ENCODE measurements at places on chromosomes 4 and X.

DNA sequence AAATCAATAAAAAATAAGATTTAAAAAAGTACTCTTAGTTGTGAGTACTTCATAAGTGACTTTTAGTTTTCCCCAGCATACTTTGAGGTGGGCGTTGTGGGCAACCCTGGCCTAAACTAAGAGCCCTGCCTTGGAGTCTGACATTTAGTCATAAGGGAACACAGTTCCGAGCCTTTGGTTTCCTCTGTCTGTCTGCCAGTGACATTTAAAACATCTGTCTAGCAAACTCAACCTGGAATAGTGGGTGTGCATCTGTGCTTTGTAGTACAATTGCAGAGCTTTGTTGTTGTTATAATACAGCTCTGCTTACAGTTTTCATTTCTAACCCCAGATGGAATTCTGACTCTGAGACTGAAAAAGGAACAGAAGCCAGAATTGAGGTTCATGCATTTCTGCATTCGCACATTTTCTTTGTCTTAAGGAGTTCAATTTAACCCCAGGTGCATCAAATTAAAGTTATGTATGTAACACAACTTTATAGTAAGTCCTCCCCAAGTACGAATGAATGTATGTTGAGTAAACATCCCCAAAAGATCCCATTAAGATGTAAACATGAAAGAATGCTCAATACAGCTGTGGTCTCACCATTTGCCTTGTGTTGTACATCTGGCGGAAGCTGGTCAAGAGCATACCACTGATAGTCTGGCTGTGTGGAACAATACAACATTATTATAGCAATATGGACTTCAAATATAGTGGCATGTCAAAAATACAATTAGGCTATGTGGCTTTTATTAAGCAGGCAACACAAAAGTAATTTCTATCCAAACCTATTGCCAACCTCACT lies 25.9 kb downstream of the TNIP3 start:
- DNase-seq = peak; percentile 67
- H3K4me3 ChIP-seq = no peak overlapping the region
- peaks cover 25% of the 10 kb centered on the region for H3K36me3 ChIP-seq
- H3K4me1 ChIP-seq = peaks cover 37% of the 10 kb centered on the region
- H3K27ac ChIP-seq = peak overlapping the region; percentile 53

GRCh38 chr4:38605753-38606586 lies 58.0 kb upstream of the KLF3 start:
- no peak for DNase-seq
- H3K4me1 ChIP-seq = peaks cover 26% of the 10 kb centered on the region
- H3K27ac ChIP-seq = no peak overlapping the region
- no peaks in the 10 kb centered on the region for H3K27me3 ChIP-seq
- no peaks in the 10 kb centered on the region for H3K36me3 ChIP-seq
- no peak overlapping the region for H3K4me3 ChIP-seq

DNA sequence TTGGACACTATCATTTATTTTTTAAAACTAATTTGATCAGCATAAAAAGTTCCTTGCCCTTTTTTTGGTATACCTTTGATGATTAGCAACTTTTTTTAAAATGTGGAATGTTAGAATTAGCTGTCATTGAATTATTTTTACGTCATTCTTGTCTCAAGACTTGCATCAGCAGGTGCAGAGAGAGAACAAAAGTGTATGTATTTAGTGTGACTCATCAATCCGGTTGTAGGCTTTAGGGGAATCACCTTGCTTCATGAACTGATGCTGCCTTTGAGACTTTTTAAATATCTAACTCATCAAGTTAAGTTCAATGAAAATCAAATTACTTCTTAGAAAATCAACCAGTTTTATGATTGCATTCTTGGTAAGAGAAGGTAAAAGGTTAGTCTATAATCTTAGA lies 125.1 kb downstream of the ARX start:
- no peak for DNase-seq
- no peaks in the 10 kb centered on the region for H3K27me3 ChIP-seq
- H3K27ac ChIP-seq = no peak overlapping the region
- peaks cover 38% of the 10 kb centered on the region for H3K36me3 ChIP-seq

DNA sequence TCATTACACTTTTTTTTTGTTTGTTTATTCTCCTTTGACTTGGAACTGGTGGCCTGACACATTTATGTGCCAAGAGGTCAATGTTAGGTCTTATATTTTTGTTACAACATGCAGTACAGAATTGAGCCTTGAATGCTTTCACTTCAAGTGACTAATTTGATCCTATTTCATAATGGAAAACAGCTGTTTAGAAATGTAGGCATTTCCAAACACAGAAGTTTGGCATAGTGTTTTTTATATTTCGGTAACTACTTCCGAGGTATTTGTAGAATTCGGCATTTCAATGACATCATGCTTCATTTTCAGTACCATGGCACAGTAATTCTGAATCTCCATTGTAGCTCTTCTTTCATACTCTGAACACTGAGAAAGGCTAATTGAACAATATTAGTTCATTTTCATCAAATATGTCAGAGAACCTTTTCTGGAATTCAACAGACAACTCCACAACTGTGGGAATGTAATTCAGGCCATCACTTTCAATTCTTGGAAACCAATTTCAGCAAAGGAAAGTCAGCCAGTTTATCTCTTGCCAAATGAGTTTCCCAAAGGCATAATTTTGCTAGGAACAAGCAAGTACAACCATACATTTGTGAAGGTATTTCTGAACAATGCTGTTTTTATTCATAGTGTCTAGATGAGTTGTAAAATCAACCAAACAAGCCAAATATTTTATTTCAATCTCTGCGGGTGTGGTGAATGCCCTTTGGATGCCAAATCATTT lies 11.4 kb downstream of the FAM120C start:
- DNase-seq = no peak
- H3K4me1 ChIP-seq = peaks cover 4% of the 10 kb centered on the region
- no peaks in the 10 kb centered on the region for H3K27me3 ChIP-seq
- H3K36me3 ChIP-seq = peaks cover 14% of the 10 kb centered on the region
- no peak overlapping the region for H3K27ac ChIP-seq

DNA sequence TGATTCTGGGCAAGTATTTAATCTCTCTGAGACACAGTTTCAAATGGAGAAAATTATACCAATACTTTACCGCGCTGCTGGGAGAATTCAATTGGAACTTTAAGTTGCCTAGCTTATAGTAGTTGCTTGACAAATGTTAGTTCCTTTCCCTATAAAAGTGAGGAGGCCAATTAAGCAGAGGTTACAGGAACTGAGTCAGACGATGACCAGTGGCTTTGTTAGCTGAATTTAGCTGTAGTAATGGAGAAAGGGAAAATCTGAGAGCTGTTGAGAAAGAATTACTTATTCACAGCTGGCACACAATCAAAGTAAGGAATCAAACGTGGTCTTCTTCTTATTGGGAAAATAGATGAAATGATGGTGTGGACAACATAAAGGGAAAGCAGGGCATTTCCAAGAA lies 29.6 kb downstream of the SMARCA1 start:
- H3K36me3 ChIP-seq = no peaks in the 10 kb centered on the region
- peaks cover 6% of the 10 kb centered on the region for H3K27me3 ChIP-seq
- DNase-seq = no peak
- H3K4me3 ChIP-seq = no peak overlapping the region
- no peak overlapping the region for H3K27ac ChIP-seq
- H3K4me1 ChIP-seq = no peaks in the 10 kb centered on the region

- H3K4me3 ChIP-seq = no peak overlapping the region
- peaks cover 9% of the 10 kb centered on the region for H3K36me3 ChIP-seq
- H3K27ac ChIP-seq = no peak overlapping the region
- H3K27me3 ChIP-seq = no peaks in the 10 kb centered on the region
- no peak for DNase-seq
- H3K4me1 ChIP-seq = peaks cover 11% of the 10 kb centered on the region
These were observed 34.4 kb downstream of the TNIP3 start for GRCh38 chr4:121129606-121130325.

DNA sequence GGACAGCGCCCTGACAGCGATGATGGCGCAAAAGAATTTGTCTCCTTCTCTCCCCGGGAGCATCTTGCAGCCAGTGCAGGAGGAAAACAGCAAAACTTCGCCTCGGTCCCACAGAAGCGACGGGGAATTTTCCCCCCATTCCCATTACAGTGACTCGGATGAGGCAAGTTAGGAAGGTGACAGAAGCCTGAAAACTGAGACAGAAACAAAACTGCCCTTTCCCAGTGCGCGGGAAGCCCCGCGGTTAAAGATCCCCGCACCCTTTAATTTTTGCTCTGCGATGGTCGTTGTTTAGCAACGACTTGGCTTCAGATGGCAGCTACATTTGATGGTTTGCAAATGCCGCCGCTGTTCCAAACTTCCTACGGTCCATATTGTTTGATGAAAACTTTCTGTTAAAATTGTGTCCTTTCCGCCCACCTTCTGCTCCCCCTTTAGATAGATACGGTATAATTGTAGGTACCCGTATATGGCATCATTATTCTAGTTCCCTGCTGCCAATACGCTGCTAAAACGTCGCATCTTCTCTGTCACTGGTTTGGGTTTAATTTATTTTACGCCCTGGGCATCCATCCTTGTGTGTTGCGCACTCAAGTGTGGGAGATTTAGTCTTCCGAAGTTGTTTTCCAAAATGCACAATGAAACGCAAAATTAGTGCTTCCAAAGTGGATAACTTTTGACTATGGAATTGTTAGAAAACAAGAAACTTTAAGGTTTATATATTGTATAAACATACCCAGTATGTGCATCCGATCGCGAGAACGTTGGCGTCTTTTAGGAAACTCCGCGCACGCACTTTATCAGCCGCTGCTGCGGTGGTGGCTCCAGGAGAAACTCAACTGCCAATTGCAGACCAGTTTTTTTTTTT lies 1.5 kb downstream of the ATOH1 start:
- H3K4me1 ChIP-seq = peaks cover 19% of the 10 kb centered on the region
- peaks cover 83% of the 10 kb centered on the region for H3K27me3 ChIP-seq
- H3K36me3 ChIP-seq = no peaks in the 10 kb centered on the region
- H3K27ac ChIP-seq = no peak overlapping the region
- no peak overlapping the region for H3K4me3 ChIP-seq

DNA sequence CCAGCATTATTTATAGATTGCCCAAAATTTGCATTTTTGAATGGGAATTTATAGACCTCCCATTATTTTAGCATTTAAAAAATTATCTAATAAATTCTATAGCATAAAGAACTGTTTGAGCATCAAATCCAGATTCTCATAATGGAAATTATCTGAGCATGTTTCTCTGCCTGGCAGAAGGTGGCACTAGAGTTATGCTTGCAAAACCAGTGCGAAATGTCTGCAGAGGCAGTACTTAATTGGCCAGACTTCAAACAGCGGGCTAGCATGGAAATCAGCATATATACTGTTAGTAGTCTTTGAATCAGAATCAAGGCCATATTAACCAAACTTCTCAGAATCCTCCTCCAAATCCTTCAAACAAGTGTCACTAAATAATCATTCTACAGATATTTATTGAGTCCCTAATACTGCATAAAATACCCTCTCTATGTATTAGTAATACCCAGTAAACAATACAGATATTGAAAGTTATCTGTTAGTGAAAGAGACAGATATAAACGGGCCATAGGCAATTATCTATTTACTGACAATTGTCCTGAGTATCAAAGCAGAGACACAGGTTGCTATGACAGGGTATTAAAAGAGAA lies 78.7 kb upstream of the DCLK2 start:
- H3K4me3 ChIP-seq = no peak overlapping the region
- no peaks in the 10 kb centered on the region for H3K36me3 ChIP-seq
- no peak overlapping the region for H3K27ac ChIP-seq
- H3K27me3 ChIP-seq = no peaks in the 10 kb centered on the region

DNA sequence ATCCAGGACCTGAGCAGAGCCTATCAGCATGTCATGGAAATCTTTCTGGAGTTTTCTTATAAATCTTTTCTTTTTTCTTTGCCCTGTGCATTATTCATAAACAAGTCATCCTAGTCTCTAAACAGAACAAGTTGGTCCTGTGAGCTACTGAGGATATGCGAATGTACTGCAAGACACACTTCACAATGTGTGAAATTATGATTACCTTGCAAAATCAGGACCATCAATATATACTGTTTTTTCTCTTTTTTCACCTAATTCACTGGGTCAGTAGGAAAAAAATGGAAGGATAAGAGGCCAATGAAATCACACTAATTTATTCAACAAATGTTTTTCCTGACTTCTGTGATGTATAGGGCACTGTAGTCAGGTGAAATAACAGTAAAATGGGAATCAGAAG lies 14.4 kb upstream of the SORBS2 start:
- no peak overlapping the region for H3K27ac ChIP-seq
- no peak for DNase-seq
- no peak overlapping the region for H3K4me3 ChIP-seq
- H3K27me3 ChIP-seq = no peaks in the 10 kb centered on the region

DNA sequence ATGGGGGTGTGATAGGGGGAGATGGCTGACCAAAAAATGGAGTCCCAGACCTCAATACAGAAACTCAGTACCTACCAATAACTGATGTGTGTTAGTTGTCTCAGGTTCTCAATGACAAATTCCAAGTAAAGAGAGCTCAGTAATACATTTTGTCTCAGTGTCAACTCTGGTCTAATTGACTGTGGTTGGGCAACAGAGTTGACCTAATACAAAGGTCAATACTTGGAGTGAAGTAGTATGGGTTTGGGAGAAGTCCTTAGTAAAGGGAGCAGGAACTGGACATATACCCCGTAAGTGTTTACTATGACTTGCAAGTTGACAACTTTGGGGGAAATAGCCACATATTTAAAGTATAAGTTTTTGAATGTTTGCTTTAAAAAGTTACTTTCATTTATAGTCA lies 20.5 kb upstream of the LCORL start:
- DNase-seq = no peak
- no peaks in the 10 kb centered on the region for H3K36me3 ChIP-seq
- peaks cover 16% of the 10 kb centered on the region for H3K27me3 ChIP-seq
- no peaks in the 10 kb centered on the region for H3K4me1 ChIP-seq

DNA sequence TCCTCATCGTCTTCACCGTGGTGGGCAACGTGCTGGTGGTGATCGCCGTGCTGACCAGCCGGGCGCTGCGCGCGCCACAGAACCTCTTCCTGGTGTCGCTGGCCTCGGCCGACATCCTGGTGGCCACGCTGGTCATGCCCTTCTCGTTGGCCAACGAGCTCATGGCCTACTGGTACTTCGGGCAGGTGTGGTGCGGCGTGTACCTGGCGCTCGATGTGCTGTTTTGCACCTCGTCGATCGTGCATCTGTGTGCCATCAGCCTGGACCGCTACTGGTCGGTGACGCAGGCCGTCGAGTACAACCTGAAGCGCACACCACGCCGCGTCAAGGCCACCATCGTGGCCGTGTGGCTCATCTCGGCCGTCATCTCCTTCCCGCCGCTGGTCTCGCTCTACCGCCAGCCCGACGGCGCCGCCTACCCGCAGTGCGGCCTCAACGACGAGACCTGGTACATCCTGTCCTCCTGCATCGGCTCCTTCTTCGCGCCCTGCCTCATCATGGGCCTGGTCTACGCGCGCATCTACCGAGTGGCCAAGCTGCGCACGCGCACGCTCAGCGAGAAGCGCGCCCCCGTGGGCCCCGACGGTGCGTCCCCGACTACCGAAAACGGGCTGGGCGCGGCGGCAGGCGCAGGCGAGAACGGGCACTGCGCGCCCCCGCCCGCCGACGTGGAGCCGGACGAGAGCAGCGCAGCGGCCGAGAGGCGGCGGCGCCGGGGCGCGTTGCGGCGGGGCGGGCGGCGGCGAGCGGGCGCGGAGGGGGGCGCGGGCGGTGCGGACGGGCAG lies 792 bp downstream of the ADRA2C start:
- peak overlapping the region; percentile 26 for H3K4me3 ChIP-seq
- H3K36me3 ChIP-seq = no peaks in the 10 kb centered on the region
- no peak overlapping the region for H3K27ac ChIP-seq
- peaks cover 17% of the 10 kb centered on the region for H3K27me3 ChIP-seq
- no peak for DNase-seq
